NCI-H526 treated with DMSO at 0.1 percent for 48 hours (cell line): ENCODE measurements at places on chromosomes 2 and 18.

DNA sequence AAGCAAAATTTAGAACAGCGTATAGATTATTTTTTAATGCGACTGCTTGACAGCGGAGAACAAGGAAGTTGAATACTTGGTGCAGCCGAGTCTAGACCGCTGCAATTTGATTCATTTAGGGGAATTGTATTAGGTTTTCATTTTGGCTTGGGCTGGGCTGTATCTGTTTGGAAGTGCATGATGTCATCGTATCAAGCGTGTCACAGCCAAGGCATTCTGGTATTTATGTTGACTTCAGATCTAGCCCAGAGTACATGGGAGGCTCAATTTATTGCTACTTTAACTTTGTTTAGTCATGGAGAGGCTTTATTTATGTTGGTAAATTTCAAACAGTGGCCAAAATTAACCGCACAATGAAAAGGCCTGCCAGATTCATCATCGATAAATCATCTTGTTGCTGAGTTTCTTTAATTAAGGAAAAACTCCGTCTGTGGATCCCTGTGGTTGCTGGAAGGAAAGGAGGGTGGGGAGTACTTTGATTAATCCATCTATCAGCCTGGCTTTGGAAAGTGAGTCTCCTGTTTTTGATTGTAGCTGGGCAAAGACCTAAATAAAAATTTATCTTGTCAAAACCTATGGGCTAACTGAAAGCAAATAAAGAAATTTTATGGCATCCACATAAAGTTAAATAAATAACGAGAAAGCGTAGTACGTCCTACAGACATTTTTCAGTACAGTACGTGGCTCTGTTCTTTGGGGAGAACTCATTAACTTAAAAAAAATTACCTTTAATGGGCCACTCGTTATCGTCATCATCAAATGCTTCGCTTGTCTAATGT, 230.4 kb upstream of the SPRED2 start:
- no peak for DNase-seq

DNA sequence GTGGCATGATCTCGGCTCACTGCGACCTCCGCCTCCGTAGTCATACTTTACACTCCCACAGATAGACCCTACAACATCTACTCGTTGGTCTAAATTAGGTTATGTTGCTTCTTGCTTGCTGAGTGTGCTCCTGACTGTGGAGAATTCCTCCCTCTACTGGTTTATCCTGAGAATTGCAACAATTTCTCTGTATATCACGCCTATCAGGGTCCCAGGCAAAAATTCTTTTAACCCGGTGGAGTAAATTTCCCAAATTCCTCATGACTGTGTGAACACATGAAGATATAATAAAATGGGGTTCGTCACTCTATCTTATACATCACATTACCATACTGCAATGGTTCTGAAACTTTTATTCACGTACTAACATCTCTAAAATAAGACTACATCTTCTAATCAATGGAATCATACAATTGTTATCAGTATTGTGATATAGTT, 156.7 kb downstream of the EVA1A start:
- DNase-seq = peak; percentile 52

GRCh38 chr2:116142644-116143227, 1671.8 kb upstream of the DDX18 start:
- no peak for DNase-seq

DNA sequence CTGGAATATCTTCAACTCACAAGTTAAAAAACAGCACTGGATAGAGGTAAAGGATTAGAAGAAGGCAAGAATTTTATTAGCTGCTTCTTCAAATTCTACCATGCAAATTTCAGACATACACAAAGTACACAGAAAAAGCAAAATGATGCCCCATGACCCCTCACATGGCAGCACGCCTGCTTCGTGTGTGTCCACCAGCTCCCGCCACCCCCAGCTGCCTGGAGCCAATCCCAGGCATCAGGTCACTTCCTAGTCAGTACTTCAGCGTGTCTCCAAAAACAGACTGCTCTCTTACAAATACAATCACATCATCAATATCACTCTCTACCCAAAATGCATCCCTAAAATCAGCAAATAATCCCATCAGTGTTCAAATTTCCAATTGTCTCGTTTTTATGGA, 35.8 kb downstream of the IMPA2 start:
- DNase-seq = no peak

DNA sequence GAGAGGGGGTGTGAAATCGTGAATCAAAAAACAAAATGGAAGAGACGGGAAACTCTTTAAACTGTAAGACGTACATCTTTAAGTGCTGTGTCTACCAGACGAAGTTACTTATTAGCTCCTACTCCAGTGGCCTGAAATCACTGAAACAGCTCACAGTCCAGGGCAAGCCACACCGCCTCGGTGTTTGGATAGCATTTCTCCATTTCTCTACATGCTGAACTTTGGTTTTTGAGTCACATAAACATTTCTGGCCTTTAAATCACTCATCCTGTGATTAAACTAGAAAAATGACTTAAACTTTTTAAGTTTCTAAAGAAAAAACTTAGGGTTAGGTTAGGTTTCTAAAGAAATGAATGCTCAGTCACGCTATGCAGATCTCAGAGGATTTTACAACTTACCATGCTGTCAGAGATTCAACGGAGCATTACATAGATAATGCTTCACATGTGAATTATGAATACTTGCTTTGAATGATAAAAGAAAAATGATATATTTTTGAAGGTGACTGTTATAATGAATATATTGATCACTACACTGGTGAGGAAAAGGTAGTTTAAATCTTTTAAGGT, 138.4 kb downstream of the MBP start:
- no peak for DNase-seq

DNA sequence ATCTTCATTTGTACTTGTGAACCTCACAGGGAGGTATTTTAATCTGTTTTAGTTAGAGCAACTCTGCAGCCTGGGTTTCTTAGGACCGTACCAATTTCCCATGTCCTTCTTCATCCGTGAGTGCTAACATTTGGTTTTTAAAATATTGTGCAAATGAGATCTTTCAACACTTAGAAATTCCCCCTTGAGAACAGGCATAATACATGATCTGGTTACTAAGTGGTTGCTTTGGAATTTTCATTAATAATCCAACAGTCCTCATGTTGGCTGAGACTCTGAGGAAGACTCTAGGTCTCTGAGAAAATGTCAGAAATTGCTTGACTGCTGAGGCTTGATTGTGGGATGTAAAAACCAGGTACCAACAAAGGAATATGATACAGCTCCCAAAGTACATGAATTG, 125.6 kb upstream of the CDCA7 start:
- no peak for DNase-seq

- DNase-seq = no peak
Measured at GRCh38 chr2:137254052-137254451, 488.7 kb downstream of the THSD7B start.

DNA sequence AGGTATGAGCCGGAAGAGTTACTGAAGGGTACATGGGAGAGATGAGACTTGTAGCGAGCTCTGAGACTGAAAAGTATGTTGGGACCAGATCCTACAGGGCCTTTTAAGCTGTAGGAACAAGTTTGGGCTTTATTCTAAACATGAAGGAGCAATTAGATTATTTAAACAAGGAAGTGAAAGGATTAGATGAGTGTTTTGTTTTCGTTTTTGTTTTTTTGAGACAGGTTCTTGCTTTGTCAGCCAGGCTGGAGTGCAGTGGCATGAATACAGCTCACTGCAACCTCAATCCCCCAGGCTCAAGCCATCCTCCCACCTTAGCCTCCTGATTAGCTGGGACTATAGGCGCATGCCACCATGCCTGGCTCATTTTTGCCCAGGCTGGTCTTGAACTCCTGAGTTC, 110.7 kb downstream of the C1D start:
- no peak for DNase-seq

GRCh38 chr2:179746981-179747380, 114.4 kb downstream of the ZNF385B start:
- no peak for DNase-seq

GRCh38 chr2:190504912-190505311, 29.6 kb downstream of the NEMP2 start:
- DNase-seq = no peak

DNA sequence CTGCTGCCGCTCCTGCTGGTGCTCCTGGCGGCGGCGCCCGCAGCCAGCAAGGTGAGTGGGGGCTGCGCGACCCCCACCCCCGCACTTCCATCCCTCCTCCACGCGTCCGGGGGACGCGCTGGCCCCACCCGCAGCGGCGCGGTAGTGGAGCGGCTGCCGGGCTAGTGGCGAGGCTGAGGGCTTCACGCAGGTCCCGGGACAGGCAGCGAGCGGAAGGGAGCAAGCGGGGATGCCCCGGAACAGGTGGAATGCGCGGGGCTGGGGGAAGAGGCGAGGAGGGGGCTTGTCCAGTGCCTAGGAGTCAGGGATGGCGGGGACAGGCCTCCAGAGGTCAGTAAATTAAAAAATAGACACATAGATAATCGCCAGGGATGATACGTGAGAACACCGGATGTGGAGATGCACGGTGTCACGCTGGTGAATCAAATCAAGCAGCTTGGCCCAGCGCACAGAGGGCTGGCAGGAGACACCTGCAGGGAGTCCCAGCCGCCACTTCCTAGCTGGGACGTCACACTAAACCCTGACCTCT, 403 bp downstream of the COL4A3 start:
- DNase-seq = no peak

GRCh38 chr2:240579071-240579762, 7.3 kb upstream of the CAPN10 start:
- DNase-seq = no peak

- no peak for DNase-seq
Measured at GRCh38 chr2:73920577-73921545, 5.8 kb upstream of the DGUOK start.

DNA sequence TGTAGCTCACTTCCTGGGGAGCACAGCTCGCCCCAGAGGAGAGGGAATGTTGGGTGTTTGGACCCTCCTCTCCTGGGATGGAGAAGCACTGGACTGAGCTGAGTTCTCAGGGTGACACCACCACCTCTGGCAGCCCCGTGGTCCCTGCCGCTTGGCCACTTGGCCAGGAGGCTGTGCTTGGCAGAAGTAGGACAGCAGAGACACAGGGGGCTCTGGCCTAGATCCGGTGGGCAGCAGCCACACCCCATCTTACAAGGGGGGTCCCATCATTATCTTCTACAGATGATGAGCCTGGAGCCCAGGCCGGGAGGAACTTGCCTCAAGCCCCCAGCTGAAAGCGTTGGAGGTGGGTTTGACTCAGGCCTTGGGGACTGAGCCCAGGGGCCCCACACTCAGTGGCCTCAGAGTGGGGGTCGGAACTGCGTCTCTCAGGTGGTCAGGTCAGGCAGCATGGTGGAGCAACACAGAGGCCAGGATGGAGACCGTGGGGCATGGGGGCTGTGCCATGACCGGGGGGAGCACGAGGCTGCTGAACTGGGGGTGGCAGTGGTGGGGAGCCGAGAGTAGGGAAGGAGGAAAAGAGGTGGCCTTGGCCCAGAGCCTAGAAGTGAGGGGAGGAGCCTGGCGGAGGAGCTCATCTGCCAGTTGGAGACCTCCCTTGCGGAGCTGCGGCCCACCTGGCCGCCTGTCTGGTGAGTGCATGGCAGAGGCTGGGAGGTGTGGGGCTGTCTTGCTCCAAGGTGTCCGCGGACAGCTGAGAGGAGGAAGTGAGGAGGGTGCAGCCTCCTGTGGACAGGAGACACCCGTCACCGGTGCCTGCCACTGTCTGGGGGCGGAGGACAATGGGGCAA, 63.6 kb upstream of the HDAC4 start:
- DNase-seq = no peak

- DNase-seq = peak; percentile 71
Measured at GRCh38 chr2:201118961-201119854, 3.2 kb downstream of the CFLAR start.

GRCh38 chr2:85838181-85838580, 50.6 kb downstream of the ST3GAL5 start:
- DNase-seq = no peak

DNA sequence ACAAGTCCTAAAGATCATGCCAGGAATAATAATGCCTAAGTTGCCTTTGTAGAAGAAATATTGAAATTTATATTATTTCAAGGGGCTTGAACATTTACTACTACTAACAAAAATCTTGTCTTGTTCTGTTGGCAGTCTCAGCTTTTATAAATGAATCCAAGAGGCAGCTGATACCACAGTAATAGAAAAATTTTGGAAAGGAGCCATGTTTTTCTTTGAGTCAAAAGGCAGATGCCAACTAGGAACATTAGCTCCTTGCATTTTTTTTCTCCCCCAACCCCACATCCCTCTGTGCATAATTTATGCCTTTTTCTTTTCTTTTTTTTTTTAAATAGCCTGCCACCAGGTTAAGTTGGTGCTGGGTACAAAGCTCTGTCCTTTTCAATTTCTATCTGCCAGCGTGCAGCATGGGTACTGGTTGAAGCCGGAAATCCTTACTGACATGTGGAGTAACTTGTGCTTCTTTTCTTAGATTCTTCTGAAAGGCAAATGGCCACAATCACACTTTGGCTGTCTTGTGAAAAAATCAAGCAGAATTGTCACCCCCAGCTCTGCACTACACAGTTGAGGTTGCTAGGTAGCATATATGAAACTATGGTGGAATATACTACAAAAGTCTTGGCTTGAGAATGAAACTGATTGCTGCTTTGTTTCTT, 98.8 kb downstream of the RHBDD1 start:
- no peak for DNase-seq

DNA sequence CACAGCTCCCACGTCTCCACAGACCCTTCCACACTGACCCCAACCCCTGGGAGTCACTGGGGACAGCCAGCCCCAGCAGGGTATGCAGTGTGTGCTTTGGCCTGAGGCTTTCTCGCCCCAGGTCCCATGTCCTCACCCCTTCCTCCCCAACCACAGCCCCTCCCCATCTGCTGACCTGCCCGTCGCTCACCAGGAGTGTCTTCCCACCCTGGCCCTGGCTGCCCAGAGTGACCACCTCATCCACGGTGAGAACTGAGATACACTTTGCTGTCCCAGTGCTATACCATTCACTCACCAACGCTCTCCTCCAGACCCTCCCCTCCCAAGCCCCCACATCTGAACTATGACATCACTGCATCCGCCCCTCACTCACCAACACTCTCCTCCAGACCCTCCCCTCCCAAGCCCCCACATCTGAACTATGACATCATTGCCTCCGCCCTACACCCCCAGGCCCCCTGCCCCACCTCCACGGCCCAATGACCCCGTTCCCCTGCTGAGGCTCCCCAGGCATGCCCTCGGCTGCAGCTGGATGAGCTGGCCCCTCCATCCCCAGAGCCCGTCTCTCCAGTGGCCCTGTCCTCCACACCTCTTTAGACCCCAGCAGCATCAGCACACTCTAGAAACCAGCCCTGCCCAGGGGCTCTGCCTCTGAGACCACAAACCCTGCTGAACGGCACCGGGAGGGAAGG, 55.2 kb downstream of the ANKMY1 start:
- no peak for DNase-seq

DNA sequence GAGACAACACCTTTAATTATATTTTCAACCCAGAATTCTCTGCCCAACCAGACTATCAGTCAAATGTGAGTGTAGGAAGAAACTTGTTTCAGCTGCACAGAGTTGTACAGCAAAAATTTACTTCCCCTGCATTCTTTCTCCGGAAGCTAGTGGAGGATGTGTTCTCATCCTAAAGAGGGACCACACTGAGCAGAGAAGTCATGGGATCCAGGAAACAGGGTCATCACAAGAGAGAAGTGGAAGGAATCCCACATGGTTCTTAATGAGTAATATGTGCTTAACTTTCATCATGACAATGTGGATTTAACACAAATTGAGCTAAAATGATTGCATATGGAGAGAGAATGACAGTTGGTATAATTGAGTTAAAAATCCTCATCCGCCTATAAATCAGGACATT, 78.2 kb downstream of the INPP4A start:
- no peak for DNase-seq
